ENCODE measurements at places on chromosomes 2 and 18.

DNA sequence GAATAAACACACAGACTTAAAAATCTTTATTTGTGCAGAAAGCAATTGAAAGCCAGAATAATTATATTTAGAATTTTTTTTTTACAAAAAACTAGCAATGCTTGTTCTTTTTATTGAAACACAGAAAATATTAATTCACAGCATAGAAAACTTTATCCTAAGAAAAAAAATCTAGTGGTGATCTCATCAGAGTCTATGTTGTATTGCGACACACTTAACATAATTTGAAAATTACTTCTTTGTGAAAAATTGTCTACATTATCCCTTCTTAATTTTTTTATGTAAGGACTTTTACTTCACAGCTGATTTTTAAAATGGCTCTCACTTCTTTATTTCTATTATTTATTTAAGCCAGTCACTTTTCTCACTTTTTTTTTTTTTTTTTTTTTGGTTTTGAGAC is 103.4 kb downstream of the LDLRAD4 start:
- no peak for DNase-seq

DNA sequence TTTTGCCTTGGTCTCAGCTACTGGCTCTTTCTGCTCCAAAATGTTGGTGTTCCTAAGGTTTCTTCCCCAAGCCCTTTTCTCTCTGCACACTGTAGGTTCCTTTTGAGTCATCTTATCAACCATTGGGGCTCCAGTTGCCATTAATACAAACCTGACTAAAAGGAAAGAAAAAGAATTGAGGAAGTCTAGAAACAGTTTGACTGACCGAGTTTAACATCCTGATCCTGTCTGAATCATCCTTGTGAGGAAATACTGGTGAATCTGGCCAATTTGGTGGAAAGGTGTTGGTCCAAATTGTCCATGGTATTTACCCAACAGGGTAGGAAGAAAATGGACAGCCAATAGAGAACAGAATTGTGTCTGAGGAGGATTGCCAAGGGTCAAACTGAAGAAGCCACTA is 38.3 kb downstream of the CRYGD start:
- no peak for DNase-seq

- no peak for DNase-seq
These were observed 135.1 kb upstream of the GPC1 start for GRCh38 chr2:240300261-240300821.

GRCh38 chr2:9069543-9069942 is 66.1 kb upstream of the MBOAT2 start:
- no peak for DNase-seq

- DNase-seq, result no peak
These were observed 273.2 kb downstream of the ARHGAP15 start for GRCh38 chr2:143402451-143402850.

DNA sequence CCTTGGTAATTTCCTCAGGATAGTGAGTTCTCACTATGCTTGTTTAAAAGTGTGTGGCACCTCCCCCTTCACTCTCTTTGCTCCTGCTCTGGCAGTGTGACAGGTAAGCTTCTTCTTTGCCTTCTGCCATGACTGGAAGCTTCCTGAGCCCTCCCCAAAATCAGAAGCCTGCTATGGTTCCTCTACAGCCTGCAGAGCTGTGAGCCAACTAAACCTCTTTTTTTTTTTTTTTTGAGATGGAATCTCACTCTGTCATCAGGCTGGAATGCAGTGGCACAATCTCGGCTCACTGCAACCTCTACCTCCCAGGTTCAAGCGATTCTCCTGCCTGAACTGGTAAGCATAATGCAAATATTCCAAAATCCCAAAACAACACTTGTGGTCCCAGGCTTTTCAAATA is 80.0 kb downstream of the SOWAHC start:
- no peak for DNase-seq

DNA sequence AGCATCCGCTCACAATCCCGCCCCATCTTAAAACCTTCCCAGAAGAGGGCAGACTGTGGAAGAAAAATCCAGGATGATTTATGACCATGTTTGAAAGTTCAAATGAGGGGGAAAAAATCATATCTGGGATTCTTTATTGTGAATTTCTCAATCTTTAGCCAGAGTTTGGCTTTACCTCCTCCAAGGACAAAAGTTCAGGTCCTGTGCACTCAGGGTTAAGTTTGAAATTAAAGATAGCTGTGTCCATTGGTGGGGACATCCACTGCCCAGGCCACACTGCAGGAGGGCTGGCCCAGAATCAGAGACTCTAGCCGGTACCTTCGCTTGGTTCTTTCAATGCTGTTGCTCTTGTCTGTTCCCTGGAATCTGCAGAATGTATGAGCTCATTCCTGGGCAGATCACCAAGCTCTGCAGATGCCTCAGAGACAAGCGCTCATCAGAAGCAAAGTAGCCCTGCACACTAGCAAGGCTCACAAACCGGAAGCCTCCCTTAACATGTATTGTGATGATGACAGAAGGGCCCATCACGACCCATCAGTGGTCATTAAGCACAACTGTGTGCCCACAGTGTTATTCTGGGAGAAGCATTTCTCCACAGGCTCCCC is 375.3 kb upstream of the KLHL29 start:
- no peak for DNase-seq

DNA sequence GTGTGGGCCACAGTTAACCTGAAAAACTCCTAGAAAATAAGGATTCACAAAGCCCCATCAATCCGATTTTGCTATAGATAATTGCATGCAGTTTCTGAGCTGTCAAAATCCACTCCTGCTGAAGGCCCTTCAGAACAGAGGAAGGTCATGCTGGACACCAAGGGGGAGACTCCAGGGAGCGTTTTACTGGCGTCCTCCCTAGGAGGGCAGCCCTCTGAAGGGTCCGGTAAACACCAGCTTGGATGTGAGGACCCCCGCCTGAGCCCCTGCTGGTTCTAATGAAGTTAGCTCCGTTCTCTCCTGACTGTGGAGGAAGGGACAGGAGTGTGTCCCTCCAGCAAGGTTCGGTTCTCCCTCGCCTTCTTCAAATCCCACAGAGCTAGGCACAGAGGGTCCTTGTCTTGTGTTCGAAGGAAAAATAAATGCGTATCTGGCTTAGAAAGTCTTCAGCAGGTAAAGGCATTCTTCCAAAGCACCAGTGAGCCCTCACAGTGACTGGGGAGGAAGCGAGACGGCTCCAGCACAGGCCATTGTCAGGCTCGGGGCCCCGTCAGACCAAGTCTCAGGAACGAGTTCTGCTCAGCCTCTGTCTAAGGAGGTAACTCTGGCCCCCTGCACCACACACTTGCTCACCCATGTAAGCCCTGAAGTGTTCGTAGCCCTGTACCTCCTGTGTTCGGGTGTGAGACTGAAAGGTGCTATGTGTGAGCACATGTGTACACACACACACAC is 41.6 kb downstream of the CABLES1 start:
- DNase-seq, result no peak

GRCh38 chr2:140580532-140581151 is 1550.2 kb downstream of the LRP1B start:
- no peak for DNase-seq

DNA sequence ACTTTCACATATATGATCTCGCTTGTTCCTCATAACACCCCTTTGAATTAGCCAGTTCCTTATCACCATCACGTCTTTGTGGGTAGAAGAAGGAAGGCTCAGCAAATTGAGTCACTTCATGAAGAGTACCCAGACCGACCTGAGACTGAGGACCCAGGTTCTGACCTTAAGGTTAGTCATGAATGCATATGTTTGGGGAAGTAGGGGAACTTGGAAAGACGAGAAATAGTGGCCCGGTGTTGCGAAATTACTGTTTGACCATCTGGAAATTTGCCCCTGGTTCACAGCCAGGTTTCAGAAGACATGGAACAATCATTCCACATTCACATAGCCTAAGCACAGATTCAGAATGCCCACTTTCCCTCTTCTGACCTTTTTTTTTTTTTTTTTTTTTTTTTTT is 59.8 kb downstream of the MEIS1 start:
- DNase-seq, result peak; percentile 22

GRCh38 chr18:45384137-45384961 is 230.9 kb upstream of the SLC14A2 start:
- DNase-seq, result no peak
